ENCODE measurements at places on chromosomes 2 and 18. TPM values are rescaled to one million over a fixed set of nuclear protein-coding genes. Genes with fewer than 3 reads are reported as not detected.

DLGAP1 gene
- total RNA-seq = 3.3 TPM

MRPL53 gene
- 26.3 TPM for total RNA-seq

GPR55 gene
- total RNA-seq = 0.26 TPM

ANKRD30BL gene
- not detected for total RNA-seq

DNA sequence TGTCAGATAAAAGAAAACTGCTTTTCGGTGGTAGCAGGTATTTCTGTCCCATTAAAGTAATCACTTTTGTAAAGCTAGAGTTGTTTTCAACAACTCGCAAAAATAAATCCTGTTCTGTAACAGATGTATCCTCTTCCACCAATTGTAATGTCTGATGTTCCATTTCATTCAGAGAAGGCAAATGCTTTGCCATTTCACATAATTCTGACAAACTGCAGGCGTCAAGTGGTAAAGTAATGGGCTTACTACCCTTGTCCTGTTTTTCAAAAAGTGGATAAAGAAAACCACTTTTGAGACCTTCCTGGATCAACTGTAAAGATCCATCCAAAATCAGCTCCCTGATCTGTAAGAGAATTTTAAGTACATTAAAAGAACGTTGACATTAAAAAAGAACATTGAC, 16.6 kb downstream of the METTL4 start:
- no peak for DNase-seq

DNA sequence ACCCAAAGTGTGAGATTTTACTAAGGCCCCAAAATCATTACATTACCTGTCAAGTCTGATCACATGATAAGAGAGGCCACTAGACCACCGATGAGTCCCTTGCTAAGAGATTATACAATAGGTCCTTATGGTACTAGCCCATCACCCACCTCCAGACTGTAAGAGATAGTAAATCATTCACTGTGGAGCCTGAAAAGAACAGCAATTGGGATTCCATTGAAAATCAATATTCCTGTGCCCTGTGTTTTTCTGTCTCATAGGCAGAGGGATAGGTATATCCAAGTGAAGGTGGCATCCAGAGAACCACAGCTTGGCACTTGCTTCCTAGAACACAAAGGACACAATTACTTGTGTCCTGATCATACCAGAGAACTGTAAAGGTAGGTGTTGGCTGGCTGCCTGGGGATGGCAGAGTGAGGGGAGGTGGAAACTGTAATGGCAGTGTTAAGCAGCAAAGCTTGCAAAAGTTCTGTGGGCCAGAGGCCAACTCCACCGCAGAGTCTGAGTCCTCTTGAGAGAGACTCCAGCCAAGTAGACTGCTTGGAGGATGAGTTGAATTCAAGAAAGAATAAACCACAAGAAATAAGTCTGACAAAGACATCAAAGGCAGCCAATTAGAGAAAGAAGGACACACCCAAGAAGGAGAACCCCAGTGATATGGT, 102.0 kb upstream of the PIEZO2 start:
- no peak for DNase-seq

DNA sequence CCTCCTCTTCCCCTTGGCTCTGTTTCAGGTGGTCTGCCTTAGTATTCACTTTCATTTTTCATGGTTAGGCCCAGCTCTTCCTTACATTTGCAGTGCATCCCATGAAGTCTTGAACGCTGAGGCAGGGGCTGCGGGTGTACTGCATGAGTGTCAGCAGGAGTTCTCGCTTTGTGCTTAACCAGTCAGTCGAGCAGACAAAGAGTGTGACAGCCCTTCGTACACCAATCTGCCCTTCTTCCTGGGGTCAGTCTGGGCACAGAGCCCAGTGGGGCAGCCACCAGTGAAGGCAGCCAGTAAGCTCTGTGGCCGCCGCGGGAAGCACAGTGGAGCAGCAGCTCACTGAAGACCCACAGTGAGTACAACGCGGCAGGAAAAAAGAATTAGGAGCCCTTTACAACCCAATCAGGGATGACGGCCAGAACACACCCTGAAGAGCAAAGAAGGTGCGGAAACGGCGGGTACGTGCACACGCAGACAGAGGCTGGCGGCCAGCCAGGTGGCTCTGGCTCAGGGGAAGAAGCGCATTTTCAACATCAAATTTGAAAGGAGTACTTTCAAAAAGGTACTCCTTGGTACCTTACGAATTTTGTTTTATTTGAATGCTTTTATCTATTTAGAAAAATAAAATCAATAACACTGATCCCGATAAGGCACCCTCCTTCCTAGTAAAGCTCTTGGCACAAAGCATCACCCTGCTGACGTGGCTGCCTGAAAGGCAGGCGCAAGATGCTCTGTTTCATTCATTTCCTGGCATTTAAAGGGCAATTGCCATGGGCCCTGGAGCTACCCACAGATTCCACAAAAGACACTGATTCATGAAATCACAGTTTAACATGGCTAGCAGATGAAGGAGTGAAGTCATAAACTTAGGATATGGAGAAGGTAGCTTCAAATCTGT, 47.0 kb upstream of the SEMA4C start:
- DNase-seq = no peak

- DNase-seq = no peak
These were observed 48.1 kb downstream of the CYRIA start for GRCh38 chr2:16617282-16618266.

DNA sequence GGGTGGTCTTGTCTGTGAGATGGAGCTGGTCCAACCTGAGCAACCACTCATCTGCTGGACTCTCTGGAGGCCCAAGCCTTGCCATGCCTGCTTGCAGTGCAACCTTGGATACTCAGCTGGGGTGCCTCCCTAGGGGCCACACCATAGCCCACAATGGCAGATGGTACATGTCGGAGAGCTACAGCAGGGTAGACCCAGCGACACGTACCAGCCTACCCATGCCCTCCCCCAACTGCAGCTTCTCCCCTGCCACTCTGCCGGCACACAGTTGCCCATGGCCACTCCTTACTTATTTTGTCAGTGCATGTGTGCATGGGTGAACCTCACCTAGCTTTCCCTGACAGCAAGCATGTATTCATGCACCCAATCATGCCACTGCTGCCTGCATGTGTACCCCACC, 690.9 kb downstream of the CCDC85A start:
- peak; percentile 10 for DNase-seq

DNA sequence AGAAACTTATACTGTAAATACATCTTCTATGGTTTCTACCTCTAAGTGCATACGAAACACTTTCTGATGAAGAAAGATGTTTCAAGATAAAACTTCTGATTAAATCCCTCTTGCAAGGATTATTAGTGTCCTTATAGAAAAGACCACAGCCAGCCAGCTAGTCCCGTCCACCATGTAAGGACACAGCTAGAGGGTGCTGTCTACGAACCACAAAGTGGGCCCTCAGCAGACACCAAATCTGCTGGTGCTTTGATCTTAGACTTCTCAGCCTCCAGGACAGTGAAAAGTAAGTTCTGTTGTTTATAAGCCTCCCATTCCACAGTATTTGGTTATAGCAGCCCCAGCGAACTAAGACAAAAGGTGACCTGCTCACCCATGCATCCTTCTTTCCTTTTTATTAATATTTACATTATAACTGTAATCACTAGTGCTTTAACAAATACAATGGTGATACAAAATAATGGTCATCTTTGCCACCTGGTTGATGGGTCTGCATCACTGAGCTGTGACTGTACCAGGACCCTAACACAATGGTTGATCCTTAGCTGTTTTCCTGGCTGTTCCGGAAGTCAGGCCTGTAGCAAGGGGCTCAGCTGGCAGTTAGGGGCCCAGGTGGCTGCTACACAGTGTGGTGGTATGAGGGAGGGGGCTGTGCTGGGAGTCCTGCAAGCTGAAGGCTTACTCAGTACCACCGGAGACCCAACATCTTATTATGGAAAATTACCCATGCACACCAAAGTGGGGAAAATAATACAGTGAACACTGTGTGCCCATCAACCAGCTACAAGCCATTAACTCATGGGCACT, 108.5 kb upstream of the SMAD7 start:
- peak; percentile 35 for DNase-seq

DNA sequence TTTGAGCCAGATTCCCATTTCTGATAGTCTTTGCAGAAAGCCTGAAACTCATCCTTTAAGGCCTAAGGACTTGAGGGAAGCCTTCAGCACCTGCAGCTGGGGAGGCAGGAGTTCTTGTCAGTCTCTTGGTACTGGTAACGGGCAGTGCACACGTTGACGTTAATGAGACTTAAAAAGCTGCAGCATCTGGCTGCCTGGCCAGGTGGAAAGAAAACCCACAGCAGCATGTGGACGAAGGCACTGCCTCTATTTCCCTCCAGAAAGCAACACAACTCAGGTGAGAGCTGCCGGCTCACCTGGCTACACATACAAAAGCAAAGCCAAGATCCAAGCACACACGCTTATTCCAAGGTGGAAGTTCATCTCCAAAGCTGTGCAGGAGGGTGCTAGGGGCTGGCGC, 178.8 kb downstream of the ANAPC1 start:
- DNase-seq = no peak

- DNase-seq = no peak
These were observed 202.1 kb upstream of the UBE2E3 start for GRCh38 chr2:180778291-180778690.

DNA sequence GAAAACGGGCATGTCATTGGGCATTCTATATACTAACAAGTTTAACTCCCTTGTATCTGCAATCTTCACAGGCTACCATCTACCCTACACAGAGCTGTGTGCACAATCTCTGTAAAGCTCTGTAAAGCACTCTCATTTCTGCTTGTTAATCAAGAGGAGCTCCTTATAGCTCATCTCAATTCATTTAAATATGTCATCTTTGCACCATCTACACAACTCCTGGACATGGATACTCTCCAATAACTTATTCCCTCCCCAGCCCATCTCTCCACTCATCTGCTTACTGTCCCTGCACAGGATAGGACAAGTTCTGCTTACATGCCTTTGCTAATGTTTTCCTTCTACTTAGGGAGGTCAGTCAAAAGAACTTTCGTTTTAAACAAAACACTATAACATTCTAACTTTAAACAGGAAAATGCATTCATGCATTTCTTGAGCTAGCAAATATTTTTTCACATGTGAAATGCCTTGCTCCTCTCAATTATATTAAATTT, 61.4 kb downstream of the DPP4 start:
- DNase-seq = no peak

GRCh38 chr2:45942237-45942738, 290.8 kb downstream of the PRKCE start:
- no peak for DNase-seq

- no peak for DNase-seq
These were observed 552.3 kb downstream of the KCNJ3 start for GRCh38 chr2:155250800-155251199.

- DNase-seq = no peak
These were observed 219.3 kb downstream of the AGAP1 start for GRCh38 chr2:235713189-235713588.

GRCh38 chr2:132400169-132400900, 16.3 kb upstream of the GPR39 start:
- DNase-seq = no peak

- no peak for DNase-seq
These were observed 27.0 kb downstream of the LDLRAD4 start for GRCh38 chr18:13245481-13246000.

DNA sequence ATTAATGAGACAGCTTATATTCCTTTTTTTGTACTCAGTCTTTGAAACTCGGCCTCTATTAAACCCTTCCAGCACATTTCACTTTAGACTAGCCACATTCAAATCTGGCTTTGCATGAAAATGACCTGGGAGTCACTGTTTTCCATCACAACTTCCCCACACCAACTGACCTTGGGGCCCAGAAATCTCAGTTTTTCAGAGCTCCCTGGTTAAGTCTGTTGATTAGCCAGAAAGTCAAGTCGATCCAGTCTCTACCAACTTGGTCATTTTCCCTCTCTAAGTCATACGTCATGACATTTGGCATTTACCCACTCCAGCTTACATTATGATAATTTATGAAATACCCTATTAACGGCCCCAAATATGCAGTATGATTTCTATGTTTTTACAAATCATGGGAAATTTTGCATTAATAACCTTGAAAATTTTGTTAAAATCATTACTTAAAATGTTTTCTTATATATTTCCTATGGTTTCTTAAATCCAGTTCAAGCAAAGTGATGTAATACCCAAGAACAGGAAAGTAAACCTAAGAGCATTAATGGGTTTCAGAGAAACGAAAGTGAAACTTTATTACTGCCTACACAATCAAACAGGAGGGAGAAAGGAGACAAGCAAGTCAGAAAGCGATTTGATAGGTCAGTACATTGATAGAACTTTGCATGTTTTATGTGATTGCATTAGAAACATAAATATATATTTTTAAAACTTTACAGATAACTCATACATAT, 77.1 kb downstream of the SPATS2L start:
- no peak for DNase-seq

All from upper lobe of left lung (tissue), 6 donors.